ENCODE measurements at places on chromosomes 7 and 10.

DNA sequence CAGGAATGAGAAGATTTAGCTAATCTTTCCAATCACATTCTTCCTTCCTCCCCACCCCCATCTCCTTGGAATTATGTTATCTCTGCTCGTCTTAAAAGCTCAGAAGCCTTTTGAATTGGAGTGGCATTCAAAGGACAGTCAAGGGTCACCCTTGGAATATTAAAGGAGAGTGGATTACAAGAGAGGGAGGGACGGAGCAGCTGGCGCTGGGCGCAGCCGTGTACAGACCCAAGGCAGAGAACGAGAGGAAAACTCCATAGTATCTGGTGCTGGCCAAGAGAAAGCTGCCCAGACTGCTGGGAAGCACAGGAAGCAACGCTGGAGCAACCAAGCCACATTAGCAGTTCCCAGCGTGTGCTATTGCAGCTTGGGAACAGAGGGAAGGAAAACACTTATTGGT is 95.7 kb downstream of the POU6F2 start:
- no peak for DNase-seq

DNA sequence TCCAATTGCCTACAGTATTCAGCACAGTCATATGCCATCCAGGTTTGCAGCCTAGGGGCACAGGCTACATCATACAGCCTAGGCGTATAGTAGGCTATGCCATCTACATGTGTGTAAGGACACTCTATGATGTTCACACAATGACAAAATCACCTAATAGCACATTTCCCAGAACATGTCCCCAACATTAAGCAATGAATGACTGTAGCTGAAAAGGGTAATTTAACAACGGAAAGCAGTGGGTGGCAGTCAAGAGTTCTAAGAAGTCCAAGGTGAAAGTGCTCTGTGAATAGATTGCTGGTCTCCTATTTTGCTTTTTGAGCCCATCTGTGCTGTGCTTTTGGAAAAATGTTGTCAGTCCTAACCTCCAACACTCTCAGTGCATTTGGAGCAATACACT is 162.6 kb downstream of the KLF6 start:
- peak; percentile 68 for DNase-seq

DNA sequence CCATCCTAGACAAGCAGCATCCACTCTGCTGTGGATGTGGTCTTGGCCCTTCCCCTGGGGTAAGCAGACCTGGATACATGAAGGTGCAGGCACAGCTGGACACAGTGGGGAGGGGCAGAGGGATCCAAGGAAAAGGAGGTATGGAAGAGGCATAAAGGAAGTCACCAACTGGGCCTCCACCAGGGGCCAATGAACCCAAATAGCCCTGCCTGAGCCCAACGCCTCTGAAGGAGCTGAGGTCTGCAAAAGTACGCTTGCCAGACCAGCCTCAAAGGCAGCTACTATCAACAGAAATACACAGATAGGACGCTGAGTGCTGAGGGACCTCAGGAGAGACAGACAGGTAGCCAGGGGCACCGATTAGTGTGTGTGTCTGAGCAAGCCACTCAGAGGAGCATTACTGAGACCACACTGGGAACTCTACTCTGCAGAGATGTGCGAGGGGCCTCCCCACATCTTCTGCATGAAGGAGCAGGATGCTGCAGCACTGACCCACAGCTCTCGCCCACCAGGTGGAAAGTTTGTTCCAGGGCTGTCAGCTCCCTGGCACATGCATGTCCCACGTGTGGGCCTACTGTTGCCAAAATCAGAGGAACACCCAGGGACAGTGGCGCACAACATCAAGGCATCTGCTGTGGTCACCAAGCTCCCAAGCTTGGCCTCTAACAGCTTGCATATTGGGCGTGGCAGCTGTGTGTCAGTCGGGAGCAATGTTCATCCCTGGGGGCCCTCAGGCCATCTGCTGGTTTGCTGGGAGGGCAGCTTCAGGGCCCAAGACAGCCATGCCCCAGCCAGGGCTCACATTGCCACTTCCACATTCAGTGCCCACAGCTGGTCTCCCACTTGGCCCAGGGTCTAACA is 40.0 kb downstream of the MKI67 start:
- DNase-seq, result no peak

GRCh38 chr7:10939237-10939910 is 34.3 kb upstream of the PHF14 start:
- DNase-seq, result peak; percentile 2

DNA sequence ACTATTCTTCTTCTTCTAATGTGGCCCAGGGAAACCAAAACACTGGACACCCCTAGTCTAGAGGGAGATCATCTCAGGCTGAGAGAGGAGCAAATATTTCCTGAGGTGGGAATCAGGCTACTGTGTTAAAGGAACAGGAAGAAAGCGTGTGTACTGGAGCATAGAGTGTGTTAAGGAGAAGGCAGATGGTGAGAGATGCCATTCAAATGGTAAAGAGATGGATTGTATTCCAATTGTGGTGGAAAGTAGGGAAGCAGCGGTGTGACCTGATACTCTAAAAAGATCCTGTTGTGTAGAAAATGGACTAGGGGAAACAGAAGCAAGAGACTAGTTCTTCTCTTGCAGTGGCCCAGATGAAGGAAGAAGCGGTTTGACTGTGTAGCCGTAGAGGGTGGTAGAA is 31.2 kb downstream of the RAB18 start:
- no peak for DNase-seq

- no peak for DNase-seq
Observed at GRCh38 chr10:132193907-132194552, 7.3 kb downstream of the DPYSL4 start.

GRCh38 chr7:123570390-123571182 is 13.0 kb upstream of the NDUFA5 start:
- no peak for DNase-seq

GRCh38 chr10:43236176-43236850 is 30.6 kb downstream of the RASGEF1A start:
- DNase-seq, result no peak

DNA sequence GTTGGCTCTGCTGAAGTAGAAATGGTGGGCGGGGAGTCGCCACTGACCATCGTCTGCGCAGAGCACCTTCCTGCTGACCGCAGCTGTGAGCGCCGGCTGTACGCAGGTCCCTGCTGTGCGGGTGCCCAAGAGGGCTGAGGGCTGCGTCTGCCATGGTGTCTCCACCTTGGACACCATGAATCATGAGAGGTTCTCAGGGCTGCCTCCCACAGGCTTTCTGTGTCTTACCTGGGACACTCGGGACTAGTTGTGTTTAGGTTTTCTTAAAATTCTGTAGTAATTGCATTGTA is 44.9 kb upstream of the PRKAR1B start:
- no peak for DNase-seq

GRCh38 chr10:132112611-132113010 is 46.9 kb downstream of the JAKMIP3 start:
- DNase-seq, result no peak

- DNase-seq, result no peak
Observed at GRCh38 chr7:46320956-46321355, 399.9 kb upstream of the IGFBP3 start.

DNA sequence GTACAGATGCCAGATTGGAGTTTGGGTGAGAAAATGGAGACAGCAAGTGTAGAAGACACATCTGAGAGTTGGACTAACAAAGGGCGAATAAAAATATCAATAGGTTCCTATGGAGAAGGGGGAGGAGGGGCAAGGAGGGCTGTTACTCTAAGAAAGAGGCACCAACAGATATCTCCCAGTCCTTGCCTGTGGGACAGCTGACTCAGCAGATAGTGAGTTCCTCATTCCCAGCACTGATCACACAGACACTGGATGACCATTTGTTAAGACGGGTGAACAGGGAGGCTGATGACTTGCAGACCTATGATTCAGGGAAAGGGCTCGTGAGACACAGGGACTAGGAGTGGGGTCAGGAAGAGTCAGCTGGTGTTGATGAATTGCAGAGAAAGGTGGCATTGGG is 5.7 kb upstream of the PRR15 start:
- no peak for DNase-seq

DNA sequence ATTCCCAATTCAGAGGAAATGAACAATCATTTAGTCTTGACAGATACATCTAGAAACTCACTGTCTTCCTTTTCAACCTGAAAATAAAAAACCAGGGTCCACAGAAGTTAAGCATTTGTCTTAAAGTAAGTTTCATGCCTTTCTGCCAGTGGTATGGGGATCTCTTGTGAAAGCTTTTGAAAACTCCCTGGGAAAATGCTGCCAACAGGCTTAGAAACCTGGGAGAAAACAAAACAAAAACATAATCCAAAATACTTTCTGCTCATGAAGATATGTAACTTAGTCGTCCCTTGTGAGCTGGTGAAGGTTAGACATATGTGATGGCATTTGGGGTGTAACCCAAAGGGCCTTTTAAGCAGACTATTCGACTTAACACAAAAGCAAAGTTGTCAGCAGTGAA is 66.4 kb upstream of the ZNF438 start:
- DNase-seq, result no peak

DNA sequence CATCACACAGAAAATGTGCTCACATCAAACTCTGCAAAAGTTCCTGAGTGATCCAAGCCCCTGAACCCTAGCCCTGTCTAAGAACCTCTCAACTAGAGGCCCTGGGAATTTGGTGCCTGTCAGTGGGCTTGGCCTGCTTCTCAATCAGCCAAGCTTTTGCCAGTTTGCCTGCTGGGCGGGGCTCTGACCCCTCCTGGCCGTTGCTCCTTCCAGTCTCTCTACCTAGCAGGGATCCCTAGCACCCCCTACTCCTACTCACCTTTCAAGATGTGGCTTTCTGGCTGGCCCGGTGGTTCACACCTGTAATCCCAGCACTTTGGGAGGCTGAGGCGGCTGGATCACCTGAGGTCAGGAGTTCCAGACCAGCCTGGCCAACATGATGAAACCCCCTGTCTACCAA is 2.1 kb downstream of the KLRG2 start:
- no peak for DNase-seq

DNA sequence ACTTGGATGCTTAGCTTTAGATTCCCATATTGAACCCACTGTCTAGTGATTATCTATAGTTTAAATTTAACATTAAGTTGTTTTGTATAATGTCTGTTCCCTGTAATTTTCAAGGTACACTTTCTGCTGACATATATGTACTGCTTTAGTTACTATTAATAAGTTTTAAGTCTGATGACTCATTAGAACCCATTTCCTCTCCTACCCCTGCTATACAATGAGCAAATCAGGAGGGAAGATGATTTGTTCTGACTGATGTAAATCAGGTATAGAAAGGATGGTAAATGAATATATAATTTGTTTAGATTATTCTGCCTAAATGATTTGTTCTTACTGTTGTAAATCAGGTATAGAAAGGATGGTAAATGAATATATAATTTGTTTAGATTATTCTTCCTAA is 691.8 kb downstream of the NXPH1 start:
- no peak for DNase-seq

- no peak for DNase-seq
Observed at GRCh38 chr7:24138343-24138742, 145.6 kb upstream of the NPY start.

- no peak for DNase-seq
Observed at GRCh38 chr10:15684768-15685167, 35.0 kb downstream of the ITGA8 start.
